T-cell (primary cell): ENCODE measurements at places on chromosomes 5 and 9. TPM values are rescaled to one million over a fixed set of nuclear protein-coding genes. Genes with fewer than 3 reads are reported as not detected.

SPAAR gene
- not detected for total RNA-seq

- DNase-seq: no peak
These were observed 90.9 kb downstream of the CFAP90 start for GRCh38 chr5:7759951-7760580.

DNA sequence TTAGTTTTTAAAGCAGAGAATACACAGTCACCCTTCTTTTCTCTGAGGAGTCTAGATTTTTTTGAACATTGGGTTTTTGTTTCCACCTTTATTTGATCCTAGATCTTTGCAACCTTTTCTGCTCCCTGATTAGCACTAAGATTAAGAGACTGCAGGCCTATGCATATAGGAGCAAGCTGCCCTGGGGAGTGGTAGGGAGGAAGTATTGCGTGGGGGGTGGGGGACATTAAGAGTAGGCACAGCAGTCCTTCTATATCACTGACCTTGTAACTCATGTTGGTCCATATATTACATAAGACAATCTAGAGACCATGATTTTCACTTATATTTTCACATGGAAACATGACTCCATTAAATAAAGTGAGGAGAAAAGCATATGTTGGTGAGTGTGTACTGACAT lies 149.1 kb downstream of the ADGRV1 start:
- DNase-seq: no peak

DNA sequence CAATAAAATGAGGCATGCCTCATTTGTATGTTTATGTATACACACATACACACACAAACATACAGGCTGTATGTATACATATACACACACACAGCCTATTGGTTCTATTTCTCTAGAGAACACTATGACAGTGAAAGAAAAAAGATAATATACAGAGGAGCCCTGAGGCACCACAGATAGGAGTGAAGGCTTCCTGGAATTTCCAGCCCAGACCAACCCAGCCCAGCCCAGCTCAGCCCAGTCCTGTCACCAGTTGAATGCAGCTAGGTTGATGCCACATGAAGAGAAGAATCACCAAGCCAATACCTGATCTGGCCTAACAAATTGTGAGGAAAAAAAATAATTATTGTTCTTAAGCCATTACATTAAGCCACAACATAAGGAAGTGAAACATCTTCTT lies 126.9 kb upstream of the PDE4D start:
- DNase-seq: no peak

GRCh38 chr9:75017378-75017777 lies 10.7 kb downstream of the CARNMT1 start:
- DNase-seq: no peak

SPATA9 gene
- total RNA-seq: not detected

GRCh38 chr9:91705386-91705785 lies 244.6 kb downstream of the ROR2 start:
- DNase-seq: no peak

DMGDH gene
- total RNA-seq: 1.2 TPM

DNA sequence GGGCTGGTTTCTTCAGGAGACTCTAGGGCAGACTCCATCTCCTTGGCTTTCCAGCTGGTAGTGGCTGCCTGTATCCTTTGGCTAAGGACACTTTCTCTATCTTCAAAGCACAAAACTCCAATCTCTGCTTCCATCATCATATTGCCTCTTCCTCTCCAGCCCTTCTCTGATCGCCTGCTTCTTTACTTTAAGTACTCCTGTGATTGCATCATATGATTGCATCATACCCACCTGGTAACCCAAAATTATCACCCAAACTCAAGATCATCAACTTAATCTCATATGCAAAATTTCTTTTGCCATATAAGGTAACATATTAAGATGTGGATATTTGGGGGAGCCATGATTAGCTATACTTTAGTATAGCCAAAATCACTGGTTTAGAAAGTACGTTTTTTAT lies 1092.6 kb upstream of the CDH6 start:
- no peak for DNase-seq

DNA sequence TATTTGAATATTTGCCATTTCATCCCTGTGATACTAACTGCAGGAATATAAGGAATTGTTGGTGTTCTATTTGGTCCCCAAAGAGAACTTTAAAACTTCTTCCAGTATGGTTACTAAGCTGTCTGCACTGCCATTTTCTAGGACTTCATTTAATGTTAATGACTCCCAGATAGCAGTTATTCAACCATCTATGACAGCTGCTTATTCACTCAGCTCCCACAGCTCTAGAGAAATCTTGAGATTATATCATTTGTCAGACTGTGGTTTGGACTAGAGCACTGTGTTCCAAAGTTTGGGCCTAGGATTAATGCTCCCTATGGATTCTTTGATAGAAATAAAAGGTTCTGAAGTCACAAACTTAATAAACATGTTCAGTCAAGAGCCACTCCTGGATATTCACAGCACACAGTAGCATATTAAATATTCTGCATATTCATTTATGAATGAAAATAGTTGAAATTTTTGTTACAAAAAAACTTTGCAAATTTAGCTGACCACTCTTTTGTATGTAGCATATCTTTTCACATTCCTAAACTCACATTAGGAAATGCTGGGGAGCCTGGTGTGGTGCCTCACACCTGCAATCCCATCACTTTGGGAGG lies 173.7 kb downstream of the NFIB start:
- no peak for DNase-seq

- no peak for DNase-seq
These were observed 5.3 kb upstream of the SREK1 start for GRCh38 chr5:66138637-66139317.

DNA sequence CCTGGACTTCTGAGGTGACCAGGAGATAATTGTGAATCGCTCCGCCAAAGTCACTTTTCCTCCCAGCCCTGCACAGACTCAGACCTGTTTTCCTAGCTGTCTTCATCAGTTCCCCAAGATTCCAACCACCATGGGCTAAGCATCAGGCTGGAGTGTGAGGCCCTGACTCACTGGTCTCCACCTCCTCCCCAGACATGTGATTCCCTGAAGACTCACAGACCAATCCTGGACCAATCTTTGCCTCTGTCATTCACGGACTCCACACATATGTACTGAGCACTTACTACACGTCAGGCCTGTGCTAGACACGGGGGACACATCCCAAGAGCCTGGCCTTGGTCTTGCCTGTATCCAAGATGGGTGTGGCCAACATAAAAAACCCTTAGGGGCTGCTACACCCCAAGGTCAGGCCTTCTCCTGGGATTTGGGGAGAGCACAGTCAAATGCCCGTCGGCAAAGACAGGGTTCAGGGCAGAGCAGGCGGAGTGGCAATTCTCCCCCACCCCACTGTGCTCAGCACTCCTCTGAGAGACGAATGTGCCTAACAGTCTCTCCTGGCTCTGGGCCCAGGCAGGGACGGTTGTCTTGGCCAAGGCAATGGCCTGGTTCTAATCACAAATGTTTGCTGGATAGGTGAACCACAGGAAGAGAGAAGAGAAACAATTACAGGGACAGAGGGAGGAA lies 11.9 kb downstream of the EEIG1 start:
- DNase-seq: no peak

DNA sequence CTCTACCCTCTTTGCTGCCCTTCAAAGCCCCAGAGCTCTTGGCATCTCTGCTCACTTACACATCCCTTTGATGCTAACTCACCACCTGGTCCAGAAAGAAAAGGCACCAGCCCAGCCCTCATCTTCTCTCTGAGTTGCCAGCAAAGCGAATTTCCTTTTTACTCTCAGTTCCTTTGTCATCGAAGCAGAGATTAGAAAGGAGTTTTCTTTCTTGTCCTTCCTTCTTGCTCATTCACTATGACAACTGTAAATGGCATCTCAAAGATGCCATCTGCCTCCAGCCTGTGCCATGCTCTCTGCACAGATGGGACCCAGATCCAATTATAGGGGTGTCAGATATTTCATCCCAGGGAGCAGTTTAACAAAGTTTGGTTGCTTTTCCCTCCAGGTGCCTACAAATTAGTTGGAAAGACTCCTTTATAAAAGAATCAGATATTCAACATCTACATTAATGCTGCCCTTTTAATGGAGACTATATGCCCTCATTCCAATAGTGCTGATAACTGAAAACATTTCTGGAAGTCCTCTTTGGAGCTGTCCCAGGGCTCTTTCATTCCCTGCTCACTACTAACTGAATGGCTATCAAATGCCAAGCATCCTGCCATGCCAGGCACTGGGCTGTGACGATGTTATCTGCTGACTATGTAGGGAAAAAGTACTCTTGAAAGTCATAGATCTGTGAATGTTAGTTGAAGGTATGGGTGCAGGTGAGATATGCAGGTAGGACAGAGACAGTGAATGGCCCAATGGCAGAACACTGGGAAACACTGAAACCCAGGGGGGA lies 58.9 kb downstream of the SUSD1 start:
- no peak for DNase-seq

- no peak for DNase-seq
These were observed 5.2 kb downstream of the GRAMD2B start for GRCh38 chr5:126428421-126428820.

DNA sequence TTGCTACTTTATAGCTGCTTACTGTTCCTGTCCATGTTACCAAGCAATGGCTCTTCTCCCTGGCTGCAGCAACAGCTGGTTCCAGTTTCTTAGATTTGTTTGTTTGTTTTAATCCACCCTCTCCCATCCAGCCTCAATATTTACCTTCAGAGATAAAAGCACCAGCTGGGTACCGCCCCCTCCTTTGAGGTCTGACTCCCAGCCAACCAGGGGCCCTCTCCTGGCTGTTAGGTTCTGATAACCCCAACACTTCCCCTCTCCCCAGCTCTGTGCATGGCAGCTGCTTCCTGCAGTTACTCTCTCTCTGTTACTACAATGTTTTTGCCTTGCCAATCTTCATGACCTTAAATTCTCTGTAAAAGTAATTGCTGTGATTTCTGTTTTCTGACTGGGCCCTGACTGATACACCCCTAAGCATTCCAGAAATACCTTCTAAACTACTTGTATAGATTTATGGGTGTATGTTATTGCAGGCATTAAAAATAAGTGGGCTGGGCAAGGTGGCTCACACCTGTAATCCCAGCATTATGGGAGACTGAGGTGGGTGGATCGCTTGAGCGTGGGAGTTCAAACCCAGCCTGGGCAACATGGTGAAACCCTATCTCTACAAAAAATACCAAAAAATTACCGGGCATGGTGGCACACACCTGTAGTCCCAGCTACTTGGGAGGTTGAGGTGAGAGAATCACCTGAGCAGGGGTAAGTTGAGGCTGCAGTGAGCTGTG lies 2.6 kb upstream of the GCNT1 start:
- DNase-seq: peak; percentile 26

DNA sequence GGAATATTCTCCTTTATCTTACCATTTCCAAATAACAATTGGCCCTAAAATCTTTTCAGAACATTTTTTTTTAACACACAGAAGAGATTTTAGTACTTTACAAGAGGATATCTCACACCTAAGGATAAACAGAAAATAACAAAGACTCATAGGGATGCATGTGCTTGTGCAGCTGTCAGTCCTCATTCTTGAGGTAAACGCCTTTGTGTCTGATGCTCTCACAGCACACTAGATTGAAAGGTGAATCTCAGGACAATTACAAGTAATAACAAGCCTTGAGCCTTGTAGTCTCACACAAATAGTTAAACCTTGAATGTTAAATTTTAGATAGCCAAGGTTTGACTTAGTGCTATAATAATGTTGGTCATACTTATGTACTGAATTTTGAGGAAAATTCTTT lies 439.2 kb downstream of the PTPRD start:
- no peak for DNase-seq

- DNase-seq: no peak
These were observed 131.4 kb downstream of the FAM114A2 start for GRCh38 chr5:153907170-153907775.

SLC30A5 gene
- 26.9 TPM for total RNA-seq

GRCh38 chr5:151740958-151741373 lies 17.5 kb downstream of the ATOX1 start:
- DNase-seq: no peak

DNA sequence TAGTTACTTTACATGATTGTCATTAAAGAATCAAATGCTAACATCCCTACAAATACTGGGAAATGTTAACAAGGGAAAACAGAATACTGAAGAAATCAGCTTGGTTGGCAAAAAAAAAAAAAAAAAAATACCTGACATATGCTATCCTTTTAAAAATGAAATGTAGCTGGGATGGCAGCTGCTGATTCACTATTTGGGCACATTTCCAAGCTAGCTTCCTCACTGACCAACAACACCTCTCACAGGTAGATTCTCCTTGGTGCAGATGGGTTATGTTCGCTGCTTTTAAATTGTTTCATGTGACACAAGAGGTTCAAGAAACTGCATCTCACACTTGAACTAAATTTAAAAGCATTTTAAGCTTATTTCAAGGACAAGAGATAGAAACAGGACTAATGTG lies 6.1 kb upstream of the PRUNE2 start:
- no peak for DNase-seq

- no peak for DNase-seq
These were observed 69.4 kb downstream of the PPIC start for GRCh38 chr5:122967085-122967484.

DNA sequence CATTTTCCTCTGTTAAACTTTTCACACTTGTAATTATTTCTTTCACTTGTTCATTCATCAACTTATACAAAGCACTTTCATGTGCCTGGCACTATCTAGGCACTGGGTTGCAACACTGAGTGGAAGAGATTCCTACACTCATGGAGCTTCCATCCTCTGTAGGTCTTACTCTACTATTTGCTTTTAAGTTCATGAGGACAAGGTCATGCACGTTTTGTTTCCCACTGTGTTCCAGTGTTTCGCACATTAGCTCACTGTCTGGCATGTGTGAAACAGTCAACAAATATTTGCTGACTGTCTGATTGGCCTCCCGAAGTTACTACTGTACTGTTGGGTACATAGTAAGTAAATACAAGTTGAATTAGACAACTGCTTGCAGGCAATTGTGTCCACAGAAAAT lies 87.9 kb upstream of the IFNK start:
- DNase-seq: no peak

PPP3R2 gene
- total RNA-seq: not detected

DNA sequence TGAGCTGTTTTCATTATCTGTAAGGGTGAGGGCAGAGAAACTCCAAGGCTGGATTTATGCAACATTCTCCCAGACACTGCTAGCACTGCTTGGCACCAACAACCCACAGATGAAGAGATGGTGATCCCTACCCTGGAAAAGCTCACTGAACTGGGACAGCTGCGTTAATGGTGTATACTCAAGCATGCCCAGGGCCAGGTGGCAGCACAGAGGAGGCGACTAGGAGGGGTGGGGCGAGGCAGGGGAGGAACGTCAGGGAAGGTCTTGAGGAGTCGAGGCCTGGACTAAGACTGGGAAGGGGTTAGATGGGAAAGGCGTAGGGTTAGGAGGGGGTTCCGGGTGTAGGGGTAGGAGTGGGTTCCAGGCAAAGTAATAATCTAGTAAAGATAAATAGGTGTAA lies 73.1 kb upstream of the TBC1D9B start:
- no peak for DNase-seq

TMEM174 gene
- not detected for total RNA-seq

CRHBP gene
- total RNA-seq: 0.51 TPM
